NCI-H1930 (cell line): ENCODE measurements at places on chromosomes 5 and 9.

GRCh38 chr5:147674411-147674810 is 108.1 kb downstream of the JAKMIP2 start:
- no peak for DNase-seq

GRCh38 chr5:61184708-61185107 is 22.4 kb upstream of the SMIM15 start:
- no peak for DNase-seq

DNA sequence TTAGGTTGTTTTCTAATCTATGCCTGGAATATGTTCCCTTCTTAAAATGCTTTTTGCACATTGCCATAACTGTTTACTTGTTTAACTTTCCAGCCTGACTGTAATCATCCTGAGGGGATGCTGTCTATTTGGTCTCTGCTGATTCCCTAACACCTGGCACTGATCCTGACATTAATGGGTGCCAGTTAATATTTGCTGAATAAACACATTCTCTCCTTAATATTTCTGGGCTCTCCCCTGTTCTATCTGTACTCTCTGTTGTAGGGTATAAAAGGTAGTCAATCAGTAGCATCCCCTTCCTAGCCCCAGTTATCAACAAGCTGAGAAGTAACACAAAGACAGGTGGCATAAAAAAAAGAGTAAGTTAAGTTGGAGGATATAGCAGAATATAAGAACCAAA is 21.3 kb upstream of the SLC31A2 start:
- no peak for DNase-seq

GRCh38 chr5:78458843-78459242 is 98.4 kb downstream of the SCAMP1 start:
- no peak for DNase-seq

- DNase-seq = no peak
Observed at GRCh38 chr5:1498623-1499416, 24.9 kb downstream of the LPCAT1 start.

DNA sequence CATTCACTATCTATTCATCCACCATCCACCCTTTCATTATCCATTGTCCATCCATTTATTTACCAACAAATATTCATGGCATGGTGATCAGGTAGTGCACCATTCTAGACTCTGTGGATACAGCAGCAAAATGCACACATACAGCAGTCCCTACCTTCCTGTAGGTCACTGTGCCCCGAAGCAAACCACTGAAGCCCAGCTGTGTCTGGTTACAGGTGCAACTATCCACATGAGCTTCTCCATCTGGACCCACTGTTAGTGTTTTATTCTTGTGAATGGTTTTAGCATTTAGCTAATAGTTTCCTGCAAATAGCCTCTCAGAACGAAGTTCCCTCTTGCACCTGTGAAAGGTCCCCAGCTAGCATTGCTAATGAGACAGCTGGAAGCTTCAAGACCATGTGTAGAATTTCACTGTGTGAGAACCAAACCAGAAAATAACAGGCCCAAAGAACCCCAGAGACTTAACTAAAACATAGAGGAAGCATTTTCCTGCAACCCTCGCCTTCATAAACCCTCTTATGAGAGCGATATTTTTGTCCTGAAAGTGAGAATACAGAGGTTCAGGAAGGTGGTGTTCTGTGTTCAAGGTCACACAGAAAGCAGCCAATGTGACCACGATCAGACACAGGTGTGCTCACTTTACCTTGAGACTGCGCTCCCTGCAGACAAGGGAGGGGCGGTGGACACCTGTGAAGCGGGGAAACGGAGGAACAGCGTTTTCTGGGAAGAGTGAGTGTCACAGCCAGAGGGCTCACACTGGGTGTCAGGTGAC is 18.5 kb downstream of the PAEP start:
- DNase-seq = no peak

- no peak for DNase-seq
Observed at GRCh38 chr5:157253547-157253946, 12.4 kb upstream of the CYFIP2 start.

- DNase-seq = no peak
Observed at GRCh38 chr5:74767579-74767913, 497 bp downstream of the NSA2 start.

DNA sequence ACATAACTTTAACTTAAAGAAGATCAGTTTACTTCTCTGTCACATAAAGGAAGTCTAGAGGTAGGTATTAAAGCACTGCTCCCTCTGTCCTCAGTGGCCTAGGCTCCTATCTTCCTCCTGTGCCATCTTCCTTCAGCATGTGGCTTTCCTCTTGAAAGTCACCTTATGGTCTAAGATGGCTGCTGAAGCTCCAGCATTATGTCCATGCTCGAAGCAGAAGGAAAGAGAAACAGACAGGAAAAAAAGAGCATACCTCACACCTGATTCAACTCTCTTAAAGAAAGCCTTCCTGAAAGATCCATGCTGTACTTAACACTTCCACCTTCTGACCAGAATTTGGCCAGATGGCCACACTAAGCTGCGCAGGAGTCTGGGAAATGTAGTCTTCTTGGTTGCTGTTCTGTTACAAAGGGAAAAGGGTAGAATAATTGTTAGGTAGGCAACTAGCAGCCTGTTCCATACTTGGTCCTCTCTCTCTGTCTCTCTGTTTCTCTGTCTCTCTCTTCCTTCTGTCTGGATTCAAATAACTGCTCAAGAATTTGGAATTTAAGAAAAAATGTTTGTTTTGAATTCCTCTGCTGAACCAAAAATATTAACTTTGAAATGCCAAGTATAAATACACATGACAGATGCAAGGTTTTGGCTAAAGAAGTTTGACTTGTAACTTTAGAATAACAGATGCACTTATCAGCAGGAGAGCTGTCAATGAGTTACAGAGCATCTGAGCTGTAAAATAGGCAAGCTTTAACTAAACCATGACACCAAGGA is 16.0 kb downstream of the TMEM174 start:
- DNase-seq = no peak

- DNase-seq = no peak
Observed at GRCh38 chr5:42858031-42858643, 46.4 kb upstream of the SELENOP start.

DNA sequence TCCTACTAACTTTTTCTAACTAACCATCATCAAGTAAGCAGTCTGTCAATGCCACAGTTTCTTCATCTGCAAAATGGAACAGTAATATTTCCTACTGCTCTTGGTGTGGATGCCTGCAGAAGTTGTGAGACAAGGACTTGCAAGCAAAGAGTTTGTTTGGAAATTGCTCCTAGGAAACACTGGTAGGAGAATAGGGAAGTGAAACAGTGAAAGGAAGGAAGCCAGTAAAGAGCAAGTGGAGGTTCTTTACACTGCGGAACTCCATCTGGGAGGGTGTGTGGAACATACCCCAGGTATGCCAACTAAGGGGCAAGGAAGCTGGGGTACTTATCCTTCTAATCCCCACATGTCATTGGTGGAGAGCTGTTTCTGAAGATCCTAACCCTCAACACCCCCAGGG is 119.9 kb downstream of the FOXD1 start:
- no peak for DNase-seq

GRCh38 chr5:146419696-146420095 is 27.4 kb upstream of the TCERG1 start:
- DNase-seq = no peak

DNA sequence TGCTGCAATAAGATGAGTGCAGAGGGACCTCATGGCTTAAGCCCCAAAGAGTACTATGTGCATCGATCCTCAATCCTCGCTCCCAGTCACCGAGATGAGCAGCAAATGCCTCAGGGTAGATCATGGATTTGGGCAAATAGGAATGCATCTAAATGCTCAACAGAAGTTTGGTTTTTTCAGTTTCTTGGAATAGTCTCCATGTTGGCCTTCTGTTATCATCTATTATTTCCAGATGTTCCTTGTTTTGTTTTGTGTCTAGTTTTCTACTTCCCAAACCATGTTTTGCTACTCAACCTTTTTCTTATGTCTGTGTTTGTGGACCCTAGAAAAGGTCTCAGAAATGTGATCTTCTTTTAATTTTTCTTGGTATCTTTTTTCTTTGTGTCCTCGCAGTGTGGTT is 43.5 kb upstream of the RASGRF2 start:
- DNase-seq = no peak

DNA sequence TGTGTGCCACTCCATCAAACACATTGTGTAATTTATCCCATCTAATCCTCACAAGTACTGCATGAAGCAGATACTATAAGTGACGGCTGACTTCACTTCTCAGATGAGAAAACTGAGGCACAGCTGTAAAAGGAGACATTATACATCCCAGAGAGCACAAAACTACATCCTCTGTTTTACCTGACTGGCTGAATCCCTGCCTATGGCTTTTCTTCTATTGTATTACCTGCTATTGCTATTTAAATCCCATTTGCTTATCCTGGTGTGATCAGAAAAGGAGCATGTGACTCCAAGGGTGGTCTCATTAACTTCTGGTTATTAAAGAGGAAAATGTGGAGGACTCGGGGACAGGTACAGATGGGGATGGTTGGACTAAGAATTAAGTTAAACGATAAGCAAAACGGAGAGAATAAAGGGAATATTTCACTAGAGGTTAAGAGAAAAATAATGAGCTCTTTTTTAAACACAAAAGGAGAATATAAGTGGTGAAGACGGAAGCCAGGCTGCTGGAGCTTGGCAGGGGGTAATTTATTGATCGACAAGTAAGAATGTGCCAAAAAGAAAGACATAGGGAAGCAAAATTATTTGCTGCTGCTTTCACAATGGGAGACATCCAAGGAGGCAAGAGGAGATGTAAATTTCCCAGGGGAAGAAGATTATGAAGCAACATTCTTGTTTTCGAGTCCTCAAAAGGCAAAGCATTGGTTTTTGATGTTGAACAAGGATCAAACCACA is 155.7 kb upstream of the GPR151 start:
- no peak for DNase-seq

DNA sequence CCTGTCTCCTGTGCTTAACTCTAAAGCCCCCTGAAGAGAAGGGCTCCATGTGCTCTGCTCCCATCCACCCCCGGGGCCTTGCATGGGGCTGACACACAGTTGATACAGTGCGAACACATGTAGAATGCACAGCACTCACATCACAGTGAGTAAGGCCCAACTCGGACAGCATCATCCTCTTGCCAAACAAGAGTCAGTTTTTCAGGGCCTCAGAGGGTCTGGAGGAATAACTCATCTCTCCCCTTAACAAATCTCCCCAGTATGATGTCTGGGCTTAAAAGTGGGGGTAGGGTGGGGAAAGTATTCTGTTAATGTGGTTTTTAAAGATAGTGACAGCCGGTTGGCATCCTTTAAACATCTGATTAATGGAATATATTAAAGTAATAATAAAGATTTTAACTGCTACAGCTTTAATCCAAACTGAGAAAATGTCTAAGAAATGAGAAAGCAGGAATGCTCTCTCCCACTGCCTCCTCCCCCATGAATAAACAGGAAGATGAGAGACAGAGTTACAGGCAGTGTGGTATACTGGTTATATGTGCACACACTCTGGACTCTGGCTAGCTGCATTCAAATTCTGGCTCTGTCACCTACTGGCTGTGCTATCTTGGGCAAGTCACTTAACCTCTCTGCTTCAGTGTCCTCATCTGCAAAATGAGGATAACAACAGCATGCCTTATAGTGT is 22.5 kb downstream of the APBA1 start:
- DNase-seq = no peak

- DNase-seq = no peak
Observed at GRCh38 chr5:67146574-67146973, 50.0 kb downstream of the CD180 start.

DNA sequence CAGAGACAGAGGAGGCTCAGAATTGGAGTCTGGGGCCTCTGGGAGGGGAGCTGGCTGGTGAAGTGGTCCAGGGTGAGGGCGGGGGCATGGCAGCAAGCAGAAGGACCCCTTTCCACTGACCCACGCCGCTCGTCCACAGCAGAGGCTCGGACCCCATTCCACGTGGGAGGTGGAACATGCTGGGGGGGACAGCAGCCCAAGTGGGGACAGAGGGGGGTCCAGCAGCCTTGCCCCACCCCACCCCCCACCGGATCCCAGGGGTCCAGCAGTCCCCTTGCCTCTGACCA is 25.4 kb upstream of the NKD2 start:
- no peak for DNase-seq

- no peak for DNase-seq
Observed at GRCh38 chr5:158754018-158754514, 345.6 kb downstream of the EBF1 start.

GRCh38 chr5:135456238-135457099 is 4.3 kb upstream of the TIFAB start:
- no peak for DNase-seq
